ENCODE measurements at places on chromosomes 1 and 21.
A peak's percentile ranks its signal among the peaks of the same experiment; 100 is the strongest.

DNA sequence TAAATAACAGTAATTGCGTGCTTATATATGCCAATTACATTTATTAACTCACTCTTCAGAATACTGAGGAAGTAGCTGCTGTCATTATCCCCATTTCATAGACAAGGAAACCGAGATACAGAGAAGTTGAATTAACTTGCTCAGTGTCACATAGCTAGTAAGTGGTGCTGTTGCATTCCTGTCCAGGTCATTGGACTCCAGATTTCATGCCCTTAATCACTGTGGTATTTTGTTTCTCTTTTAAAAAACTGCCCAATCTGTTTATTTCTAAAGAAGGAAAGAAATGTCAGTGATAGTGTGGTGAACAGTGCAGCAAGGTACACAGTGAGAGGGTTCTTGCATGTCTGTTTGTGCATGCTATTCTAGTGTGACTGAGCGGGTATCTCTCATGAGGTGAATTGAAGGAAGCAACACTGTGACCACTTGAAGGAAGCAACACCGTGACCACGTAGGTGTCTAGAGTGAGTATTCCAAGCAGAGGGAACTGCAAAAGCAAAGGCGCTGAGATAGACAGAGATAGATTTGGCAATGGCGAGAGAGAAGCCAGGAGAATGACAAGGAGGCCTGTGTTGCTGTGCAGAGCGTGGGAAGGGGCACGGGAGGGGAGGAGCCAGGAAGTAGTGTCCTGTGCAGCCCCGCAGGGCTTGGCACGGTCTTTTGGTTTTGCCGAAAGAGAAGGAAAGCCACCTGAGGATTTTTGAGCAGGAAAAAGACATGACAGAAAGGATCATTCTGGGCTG, 95.9 kb downstream of the CAMTA1 start:
- DNase-seq: no peak

GRCh38 chr1:245971711-245972085, 535.4 kb downstream of the SMYD3 start:
- peak; percentile 13 for DNase-seq

DNA sequence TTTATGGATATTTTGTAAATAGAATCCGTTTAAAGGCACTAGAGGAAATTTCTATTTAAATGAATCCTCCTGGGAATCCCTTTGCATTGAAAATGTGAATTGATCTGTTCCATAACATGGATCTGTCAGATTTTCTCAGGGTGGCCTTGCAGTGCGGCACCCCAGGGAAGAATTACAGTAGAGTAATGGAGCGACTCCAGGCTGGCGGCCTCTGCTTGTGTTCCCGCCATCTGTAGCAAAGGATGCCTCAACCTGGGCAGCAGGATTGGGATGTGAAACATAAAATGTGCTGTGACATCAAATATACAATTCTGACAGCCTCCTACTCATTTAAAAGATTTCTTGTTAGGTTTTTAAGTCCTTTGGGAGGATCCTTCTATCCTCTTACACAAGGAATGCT, 115.9 kb downstream of the RHOU start:
- no peak for DNase-seq

DNA sequence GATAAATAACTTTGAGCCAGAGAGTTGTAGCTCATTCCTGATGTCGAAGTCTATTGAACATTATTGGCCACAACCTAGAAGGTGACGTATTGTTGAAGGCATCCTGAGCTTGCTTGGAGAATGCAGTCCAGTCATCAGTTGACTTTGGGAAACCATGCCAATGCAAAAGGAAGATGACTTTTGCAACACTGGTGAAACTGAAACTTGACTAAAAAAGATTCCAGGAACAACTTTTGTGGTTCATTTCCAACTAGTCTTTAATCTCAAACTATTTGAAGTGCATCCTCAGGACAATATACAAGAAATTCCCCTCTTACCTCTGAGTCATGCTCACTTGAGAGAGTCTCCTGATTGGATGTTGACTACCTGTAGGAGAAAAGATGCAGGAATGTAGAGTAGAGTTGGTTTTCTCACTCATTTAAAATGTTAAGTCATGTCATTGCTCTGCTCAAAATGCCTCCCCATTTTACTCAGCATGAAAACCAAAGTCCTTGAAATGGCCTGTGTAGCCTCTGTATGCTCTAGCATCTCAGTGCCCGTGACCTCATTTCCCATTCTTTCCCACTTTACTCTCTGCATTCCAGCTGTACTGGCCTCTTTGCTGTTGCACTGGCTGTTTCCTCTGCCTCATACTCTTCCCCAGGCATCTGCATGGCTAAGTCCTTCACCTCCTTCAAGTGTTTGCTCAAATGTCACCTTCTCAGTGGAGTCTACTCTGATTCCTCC, 24.4 kb upstream of the LEPR start:
- DNase-seq: peak; percentile 59

DNA sequence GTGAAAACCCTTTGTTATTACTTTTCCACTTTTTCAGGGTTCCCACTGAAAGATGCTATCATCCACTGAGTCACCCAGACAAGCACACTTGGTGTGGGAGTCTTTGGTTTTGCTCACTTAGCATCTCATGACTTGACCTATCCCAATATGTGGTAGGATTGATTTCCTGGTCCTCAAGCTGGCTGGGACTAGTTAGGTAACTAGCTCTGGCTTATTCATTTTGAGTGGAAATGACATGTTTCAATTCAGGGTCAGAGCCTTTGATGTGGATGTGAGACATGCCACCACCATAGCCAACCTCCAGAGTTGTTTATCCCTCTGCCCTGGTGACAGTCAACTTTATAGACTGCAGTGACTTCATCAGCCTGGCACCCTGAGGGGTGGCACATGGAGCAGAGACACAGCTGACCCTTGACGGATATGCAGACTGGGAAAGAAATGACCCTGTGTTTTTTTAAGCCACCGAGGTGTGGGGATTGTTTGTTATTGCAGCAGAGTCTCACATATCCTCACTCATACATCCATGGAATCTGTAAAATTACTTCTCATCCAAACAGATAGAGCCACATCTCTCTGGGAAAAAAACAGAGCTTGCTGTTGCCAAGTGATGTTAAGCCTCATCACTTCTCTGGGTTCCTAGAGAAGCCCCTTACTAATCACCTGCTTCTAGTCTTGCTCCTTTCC, 699.9 kb downstream of the MATN1 start:
- no peak for DNase-seq

DNA sequence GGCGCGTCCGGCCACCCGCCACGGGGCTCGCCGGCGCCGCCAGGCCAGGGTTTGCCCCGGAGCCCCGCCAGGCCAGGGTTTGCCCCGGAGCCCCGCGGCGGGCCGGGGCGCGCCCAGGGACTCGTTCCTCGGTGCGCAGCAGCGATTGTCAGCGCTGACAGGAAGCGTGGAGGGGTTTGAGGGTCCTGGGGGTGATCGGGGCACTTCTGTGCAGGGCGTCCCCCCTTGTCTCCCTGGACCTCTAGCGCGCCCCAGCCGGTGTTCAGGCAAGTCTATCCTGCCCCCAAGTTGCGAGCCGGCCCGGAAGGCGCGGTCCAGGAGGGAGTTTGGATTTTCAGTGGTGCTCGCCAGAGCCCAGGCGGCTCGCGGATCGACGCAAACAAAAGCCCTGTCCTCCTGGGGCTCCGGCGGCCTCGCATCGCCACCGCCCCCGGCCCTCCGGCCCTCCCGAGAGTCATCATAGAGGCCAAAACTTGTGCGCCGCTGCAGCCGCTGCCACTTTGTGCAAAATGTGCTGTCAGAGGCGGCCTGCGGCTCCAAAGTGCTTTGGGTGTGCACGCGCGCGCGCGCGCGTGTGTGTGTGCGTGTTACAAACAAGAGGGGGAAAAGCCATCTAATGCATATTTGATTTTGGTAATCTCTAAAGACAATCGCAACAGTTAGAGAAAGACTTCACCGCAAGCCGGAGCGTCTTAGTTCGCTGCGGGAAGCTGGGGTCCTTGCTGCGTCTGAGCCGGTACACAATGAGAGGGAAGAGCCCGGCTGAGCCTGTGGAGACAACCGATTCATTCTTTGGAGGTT, 1.0 kb downstream of the ROR1 start:
- peak; percentile 34 for DNase-seq

DNA sequence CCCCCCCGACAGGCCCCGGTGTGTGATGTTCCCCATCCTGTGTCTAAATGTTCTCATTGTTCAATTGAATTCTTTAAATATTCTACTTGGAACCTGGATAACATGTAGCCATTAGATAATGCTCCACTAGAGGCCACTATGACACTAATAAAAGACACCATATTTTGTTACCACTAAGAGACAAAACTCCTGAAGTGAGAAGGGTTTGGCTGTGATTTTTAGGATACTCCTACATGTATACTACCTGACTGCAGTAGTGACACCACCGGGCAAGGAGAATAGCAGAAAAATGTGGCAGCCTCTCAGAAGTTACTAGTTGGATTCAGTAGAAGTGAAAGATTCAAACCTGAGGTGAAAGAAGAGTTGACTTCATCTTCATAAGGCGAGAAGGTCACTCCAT, 36.0 kb downstream of the F5 start:
- peak; percentile 33 for DNase-seq

DNA sequence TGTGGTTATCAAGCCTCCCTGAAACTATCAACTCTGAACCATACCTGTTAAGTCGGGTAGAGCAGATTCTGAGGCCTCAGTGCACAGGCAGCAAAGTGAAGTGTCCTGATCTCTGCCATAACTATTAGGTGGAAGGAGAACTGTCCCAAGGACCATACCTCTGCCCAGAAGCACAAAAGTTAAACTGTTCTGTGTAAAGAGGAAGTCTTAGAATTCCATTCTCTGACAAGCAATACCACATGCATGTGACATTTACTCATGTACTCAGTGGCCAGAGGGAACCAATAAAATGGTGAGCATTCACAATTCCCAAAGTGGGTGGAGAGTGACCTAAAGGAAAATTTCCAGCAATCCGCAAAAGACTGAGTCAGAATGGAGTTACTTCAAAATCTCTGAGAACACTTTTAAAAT, 61.0 kb downstream of the TOR3A start:
- DNase-seq: peak; percentile 98

- no peak for DNase-seq
Observed at GRCh38 chr1:246081856-246082668, 425.0 kb downstream of the SMYD3 start.

DNA sequence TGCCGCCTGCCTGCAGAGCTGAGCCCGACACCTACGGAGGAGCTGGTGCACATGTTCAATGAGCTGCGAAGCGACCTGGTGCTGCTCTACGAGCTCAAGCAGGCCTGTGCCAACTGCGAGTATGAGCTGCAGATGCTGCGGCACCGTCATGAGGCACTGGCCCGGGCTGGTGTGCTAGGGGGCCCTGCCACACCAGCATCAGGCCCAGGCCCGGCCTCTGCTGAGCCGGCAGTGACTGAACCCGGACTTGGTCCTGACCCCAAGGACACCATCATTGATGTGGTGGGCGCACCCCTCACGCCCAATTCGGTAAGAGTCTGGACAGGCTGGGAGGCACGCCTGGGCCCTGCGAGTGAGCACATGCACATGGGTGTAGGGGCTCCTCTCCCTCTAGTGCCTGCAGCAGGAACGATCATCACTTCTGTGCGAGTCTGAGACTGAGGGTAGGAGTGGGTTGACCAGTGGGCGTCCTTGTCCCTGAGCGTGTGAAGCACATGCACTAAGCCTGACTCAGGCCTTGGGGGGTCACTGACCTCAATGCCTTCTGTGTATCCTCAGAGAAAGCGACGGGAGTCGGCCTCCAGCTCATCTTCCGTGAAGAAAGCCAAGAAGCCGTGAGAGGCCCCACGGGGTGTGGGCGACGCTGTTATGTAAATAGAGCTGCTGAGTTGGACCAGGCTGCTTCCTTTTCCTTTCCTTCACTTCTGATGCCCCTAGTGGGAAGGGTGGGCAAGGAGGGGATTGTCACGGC, 6.9 kb downstream of the DMAP1 start:
- DNase-seq: no peak

GRCh38 chr1:165224504-165224903, 132.0 kb downstream of the LMX1A start:
- no peak for DNase-seq

GRCh38 chr21:44890338-44890931, 16.9 kb upstream of the PTTG1IP start:
- no peak for DNase-seq

DNA sequence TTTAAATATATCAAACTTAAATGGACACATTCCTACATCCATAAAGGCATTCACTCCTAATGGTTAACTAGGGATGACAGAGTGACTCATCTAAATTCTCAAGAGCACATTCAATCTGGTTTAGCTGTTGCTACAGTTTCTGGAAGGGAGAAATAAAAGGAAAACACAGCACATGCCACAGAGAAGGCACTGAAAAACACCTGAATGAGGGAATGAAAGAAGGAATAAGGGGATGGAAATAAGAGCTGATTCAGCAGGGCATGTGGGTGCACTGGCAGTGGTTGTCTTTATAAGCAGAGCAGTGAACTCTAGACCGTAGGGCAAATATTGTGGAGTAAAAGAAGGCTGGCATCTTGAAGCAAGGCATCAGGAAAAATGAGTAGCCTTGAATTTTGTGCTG, 79.3 kb downstream of the LHX4 start:
- DNase-seq: peak; percentile 71

DNA sequence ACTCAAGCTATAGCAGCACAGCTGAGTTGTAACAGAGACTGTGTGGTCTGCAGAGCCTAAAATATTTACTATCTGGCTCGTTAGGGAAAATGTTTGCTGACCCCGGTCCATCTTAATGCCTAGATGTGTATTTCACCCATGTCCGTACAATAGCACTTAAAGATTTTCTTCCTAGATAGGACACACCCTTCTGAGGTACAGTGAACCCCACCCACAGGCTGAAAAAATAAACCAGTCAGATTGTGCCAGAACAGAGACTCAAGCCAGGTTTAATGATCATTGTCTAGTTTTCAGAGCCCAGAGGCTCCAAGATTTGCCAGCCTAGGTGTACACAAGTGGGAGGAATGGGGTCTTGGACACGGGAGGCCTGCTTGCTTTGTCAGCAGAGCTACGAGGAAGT, 5.6 kb downstream of the AMIGO1 start:
- no peak for DNase-seq

DNA sequence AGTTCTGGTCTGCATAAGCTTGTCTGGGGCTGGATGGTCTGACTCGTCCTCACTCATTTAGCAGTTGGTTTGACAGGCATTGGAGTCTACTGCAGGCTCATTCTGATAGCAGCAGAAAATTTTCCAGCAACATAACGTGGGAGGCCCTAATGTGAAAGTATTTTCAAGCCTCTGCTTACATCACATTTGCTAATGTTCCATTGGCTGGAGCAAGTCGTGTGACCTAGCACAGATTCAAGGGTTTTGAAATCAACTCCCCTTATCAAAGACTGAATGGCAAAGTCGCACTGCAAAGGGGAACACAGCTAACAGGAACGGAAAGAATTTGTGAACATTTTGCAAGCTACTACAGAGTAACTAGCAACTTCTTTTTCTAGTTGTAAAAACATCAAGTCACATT, 2.3 kb upstream of the USH2A start:
- DNase-seq: no peak

- DNase-seq: peak; percentile 67
Observed at GRCh38 chr21:34345091-34345871, 18.5 kb upstream of the KCNE2 start.

GRCh38 chr1:157829210-157829609, 9.3 kb upstream of the FCRL1 start:
- DNase-seq: no peak

- DNase-seq: no peak
Observed at GRCh38 chr21:33561373-33561772, 18.5 kb downstream of the SON start.

- DNase-seq: no peak
Observed at GRCh38 chr1:95067568-95067967, 5.2 kb downstream of the ALG14 start.

- DNase-seq: no peak
Observed at GRCh38 chr1:47395433-47395832, 20.7 kb upstream of the FOXE3 start.
